ENCODE measurements at places on chromosomes 6 and 20.
A peak's percentile ranks its signal among the peaks of the same experiment; 100 is the strongest.

- DNase-seq = no peak
Observed at GRCh38 chr6:16352821-16353438, 114.5 kb downstream of the GMPR start.

DNA sequence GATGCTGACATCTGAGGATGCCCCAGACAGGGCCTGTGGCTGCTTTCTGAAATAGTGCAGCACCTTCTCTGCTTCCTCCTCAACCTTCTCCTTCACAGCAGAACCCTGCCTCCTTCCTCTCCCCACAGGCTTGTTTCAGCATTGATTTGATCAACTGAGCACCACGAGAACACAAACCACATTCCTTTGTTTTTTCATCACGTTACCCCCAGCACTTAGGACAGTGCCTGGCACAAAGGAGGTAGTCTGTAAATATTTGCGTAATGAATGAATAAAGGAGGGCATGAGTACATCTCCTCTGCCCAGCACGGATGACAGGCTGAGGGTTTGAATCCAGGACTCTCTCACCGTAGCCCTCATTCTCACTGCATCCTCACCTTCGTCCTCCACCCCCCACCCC, 21.3 kb upstream of the WFDC2 start:
- DNase-seq = peak; percentile 54

GRCh38 chr20:38725148-38725901, 1.0 kb downstream of the SLC32A1 start:
- DNase-seq = no peak

GRCh38 chr20:2331901-2332565, 36.2 kb downstream of the TGM3 start:
- DNase-seq = no peak

DNA sequence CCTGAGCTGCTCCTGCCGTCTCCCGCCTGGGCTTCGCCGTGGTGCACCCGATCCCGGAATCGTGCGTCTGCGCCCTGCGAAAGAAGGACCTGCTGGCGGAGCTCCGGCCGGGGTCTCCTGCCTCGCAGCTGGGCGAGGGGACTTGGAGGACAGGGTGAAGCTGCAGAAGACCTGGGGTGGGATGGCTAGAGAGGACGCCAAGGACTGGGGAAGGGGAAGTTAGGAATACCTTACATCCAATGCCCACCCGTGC, 150.2 kb downstream of the PRL start:
- no peak for DNase-seq

DNA sequence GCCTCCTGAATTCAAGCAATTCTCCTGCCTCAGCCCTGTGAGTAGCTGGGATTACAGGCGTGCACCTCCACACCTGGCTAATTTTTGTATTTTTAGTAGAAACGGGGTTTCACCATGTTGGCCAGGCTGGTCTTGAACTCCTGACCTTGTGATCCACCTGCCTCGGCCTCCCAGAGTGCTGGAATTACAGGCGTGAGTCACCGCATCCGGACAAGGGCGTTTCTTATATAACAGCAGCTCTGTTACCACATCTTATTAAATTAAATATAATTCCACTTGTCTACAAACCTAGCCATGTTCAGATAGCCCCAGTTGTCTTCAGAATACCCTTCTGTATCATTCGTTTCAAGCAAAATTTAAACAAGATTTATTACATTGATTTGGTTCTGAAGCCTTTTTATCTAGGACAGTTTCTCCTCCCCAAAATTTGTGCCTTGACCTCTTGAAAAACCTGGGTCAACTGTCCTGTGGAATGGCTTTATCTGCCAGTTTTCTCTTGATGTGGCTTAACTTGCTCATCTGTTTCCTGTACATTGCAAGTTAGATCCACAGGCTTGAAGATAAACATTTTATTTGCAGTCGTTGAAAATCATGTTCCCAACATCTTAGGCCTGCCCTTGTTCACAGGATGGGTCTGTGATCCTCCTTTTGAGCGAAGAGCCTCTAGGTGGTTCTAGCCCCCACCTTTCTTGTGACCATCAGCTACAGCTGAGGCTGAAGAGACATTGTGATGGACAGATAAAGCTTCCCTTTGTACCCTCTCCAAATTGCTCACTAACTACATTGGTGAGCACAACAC, 132.2 kb downstream of the ARID1B start:
- no peak for DNase-seq

- no peak for DNase-seq
Observed at GRCh38 chr20:18055261-18055660, 2.5 kb downstream of the OVOL2 start.

DNA sequence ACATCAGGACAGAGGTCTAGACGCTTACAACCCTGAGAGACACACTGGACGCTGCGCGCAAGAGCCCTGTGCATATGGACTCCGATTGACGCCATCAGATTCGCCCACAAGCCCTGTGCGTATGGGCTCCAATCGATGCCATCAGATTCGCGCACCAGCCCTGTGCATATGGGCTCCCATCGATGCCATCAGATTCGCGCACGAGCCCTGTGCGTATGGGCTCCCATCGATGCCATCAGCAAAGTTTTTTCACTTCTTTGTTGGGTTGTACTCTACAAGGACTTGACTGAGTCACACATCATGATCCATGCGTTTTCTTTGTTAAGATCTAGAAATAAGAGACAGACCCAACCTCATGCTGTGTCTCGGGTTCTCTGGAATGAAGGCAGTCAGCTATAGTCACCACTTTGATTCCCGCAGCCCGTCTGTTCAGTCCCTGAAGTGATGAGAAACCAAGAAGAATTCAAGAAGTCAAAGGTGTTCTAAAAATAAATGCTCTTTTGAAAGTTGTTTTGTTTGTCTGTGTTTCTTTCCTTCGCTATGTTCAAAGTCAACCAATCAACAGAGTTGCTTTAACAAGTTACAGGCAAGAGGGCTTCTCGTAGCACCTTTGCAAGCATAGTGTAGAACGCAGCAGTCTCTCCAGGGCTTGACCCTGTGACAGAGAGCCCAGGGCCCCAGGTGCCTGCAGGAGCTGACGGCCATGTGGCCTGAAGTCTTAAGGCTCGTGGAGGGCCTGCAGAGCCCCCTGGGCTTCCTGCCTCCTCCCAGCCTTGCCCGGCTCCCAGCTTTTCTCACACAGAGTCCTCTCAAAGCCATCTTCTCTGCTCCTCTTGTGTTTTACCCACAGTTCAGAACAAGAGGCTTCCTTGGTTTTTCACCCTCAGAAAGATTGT, 7.9 kb downstream of the RPS6KA2 start:
- DNase-seq = no peak

- DNase-seq = no peak
Observed at GRCh38 chr6:97841763-97842162, 558.7 kb upstream of the MMS22L start.

DNA sequence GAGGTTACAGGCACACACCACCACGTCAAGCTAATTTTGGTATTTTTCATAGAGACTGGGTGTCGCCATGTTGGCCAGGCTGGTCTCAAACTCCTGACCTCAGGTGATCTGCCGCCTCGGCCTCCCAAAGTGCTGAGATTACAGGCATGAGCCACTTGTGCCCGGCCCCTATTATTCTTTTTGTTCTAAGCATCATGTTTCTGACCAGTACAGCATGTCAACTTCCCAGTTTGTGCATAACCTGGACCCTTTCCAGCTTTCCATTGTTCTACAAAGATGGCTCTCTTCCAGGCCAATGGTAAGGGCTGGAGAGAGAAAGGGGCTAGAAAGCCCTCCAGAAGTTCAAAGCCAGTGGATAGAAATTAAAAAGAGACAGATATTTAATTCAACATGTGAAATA, 91.3 kb upstream of the TNFAIP3 start:
- DNase-seq = no peak

DNA sequence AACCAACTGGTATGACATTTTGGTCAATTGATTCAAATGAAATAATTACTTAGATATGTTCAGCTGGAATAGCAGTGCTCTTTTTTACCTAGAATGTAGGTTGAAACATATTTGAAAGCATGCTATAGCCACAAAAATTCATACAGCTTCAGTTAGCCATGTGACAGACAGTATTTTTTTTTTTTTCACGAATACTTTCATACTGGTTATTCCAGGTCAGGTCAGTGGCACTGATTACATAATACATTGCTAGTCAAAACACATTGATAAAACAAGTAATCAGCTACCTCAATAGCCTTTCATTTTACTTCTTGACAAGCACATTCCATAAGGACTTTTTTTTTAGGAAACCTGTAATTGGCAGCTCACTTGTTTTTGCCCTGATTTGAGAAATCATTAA, 222.6 kb downstream of the EYA4 start:
- no peak for DNase-seq

GRCh38 chr6:121800047-121800446, 364.6 kb downstream of the GJA1 start:
- DNase-seq = no peak

DNA sequence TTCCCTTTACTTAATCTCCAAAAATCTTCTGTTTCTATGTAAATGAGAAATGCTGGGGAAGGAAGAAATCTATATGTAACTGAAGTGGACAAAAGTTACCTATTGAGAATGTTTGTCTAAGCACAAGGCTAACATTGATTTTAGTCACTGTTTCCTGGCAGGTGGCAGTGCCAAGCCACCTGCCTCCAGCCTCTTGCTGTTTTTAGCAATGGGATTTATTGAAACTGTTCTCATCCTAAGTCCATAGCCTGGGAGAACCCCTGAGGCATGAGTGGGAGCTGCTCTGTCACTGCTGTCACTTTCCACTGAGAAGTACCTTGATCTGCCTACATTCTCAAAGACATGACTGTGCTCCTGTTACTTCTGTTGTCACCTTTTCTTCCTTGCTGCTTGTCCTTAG, 14.7 kb downstream of the ENPP3 start:
- peak; percentile 74 for DNase-seq

DNA sequence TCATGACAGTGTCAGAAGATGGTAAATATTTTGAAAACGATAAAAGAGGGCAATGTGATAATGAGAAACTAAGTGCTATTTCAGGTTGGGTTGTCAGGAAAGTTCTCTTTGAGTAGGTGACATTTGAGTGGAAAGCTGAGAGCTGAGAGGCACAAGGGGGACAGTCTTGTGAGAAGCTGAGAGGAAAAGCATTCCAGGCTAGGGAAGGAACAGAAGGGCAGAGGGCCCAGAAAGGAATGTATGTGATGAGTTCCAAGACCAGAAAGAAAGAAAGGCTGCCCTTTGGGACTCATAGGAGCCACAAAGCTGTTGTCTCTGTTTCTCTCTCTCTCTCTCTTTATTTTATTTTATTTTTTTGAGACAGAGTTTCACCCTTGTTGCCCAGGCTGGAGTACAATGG, 7.6 kb upstream of the RNF182 start:
- DNase-seq = no peak

DNA sequence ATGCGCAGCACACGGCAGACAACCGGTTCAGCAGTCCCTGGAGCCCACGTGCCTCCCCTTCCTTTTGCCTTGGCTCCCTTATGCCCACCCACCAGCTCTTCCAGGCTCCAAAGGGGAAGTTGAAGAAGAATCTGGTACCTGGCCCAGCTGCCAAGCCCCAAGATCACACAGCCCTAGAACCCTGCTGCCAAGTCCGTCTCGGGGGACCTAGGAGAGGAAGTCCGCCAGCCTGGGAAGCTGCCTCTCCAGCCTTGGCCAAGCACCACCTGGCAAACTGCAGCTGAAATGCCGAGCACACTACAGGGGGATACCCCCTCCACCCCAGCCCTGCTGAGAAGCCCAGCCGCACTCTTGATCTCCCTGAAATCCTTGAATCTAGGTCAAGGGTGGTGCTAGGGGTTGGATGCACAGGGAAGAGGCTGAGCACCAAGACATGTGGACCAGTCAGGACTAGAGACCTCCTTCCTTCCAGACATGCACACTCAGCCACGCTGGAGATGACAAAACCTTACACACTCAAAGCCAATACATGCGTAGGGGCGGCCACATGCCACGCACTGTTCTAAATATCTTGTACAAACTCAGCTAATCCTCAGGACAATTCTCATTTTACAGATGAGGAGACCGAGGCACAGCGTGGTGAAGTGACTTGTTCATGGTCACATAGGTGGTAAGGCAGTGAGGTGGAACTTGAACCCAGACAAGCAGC, 124.1 kb downstream of the PREX1 start:
- no peak for DNase-seq

DNA sequence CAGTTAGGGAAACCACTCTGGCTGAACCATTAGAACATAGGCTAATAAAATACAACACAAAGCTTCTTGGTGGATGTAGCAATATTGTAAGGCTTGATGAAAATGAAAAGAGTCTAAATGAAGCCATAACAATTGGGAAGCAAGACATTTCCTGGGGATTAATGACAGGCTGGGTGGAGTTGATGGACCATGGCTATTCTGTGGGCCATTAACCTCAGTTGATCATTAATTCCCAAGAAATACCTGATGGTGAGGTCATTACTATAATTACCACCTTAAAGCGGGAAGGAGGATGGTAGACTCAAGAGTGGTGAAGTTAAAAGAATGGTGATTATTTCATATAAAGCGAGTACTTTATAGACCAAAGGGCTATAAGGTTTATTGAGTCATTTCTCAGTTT, 455.8 kb upstream of the MAP3K7 start:
- no peak for DNase-seq

- DNase-seq = no peak
Observed at GRCh38 chr20:5688431-5688972, 61.7 kb upstream of the SHLD1 start.

GRCh38 chr6:135261872-135262725, 81.0 kb downstream of the MYB start:
- DNase-seq = no peak

GRCh38 chr6:79776076-79776475, 144.9 kb downstream of the SH3BGRL2 start:
- DNase-seq = no peak

- DNase-seq = no peak
Observed at GRCh38 chr6:95687839-95688238, 110.5 kb downstream of the MANEA start.

GRCh38 chr20:41701588-41702348, 83.6 kb upstream of the CHD6 start:
- no peak for DNase-seq

DNA sequence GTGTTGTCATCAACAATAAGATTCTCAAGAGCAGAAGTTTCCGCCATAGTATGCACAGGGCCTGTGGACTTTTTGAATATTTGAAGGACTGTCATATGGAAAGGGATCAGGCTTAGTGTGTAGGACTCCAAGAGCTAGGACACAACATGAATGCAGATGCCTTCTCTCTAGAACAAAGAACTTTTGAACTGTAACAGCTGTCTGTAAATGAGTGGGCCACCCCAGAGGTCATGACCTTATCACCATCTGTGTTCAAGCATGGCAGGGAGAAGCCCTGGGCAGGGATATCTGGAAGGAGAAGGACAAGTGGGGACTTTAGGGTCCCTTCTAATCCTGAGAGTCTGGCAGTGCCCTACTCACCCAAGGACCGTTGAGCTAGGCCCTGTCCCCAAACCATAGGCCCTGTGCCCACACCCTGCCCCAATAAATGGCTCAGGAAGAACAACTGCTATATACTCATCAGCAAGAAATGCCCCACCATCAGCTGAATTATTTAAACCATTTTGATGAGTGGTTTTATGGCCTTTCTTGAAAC, 70.6 kb downstream of the MTHFD1L start:
- no peak for DNase-seq

GRCh38 chr20:3800256-3800877, 4.3 kb downstream of the CDC25B start:
- DNase-seq = no peak

GRCh38 chr6:149028767-149029405, 282.1 kb downstream of the UST start:
- peak; percentile 88 for DNase-seq
